ENCODE measurements at places on chromosomes 2 and 18. TPM values are rescaled to one million over a fixed set of nuclear protein-coding genes. Genes with fewer than 3 reads are reported as not detected.

The SLC16A14 gene
- 0.81 TPM for total RNA-seq

The CD207 gene
- total RNA-seq, result not detected

The PIKFYVE gene
- total RNA-seq, result 12.0 TPM

The RNU2-63P gene
- total RNA-seq, result not detected

The CHRND gene
- total RNA-seq, result not detected

The POTEJ gene
- total RNA-seq, result not detected

The ZBTB7C gene
- total RNA-seq, result not detected
